ENCODE measurements at places on chromosomes 7 and 10. TPM values are rescaled to one million over a fixed set of nuclear protein-coding genes. Genes with fewer than 3 reads are reported as not detected.

Gene PRSS37
- 0.12 TPM for polyA plus RNA-seq

DNA sequence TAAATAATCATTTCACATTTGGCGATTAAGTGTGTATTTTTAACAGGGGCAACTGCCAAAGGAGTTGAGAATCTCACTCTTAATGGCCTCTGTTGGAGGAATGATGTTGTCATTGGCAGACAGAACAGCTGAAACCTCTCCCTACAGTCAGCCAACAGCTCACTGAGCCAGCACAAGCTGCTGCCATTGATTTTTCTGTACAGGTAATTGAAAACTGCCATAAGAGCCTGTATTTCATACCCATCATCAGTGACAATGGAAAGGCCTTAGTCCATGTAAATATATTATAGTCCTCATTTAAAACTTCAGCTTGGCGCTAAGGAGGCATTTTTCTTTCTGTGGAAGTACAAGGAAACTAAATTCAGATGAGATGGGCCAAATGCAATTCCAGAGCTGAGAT is 28.1 kb upstream of the PTN start:
- no peak for DNase-seq

Gene PNLIPRP2
- polyA plus RNA-seq: not detected

Gene KLF14
- polyA plus RNA-seq: not detected
